ENCODE measurements at places on chromosomes 12 and 14.

DNA sequence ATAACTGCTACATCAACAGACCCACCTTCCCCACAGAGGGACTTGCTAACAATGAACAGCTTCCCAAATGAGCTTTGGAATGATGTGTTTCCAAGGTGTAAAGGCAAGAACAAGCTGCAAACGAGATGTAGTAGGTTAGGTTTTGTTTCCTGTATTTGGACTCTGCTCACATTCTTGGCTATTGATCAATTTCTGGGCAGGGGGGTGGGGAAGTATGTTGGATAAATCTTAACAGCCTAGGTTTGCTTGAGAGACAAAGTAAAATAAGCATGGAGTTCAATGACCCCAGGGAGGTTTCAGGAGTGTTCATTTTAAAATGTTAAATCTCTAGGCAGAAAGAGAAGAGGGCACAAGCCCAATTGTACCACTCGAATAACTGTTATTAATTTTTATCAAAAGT, 146.6 kb downstream of the DPY19L2 start:
- no peak for DNase-seq

DNA sequence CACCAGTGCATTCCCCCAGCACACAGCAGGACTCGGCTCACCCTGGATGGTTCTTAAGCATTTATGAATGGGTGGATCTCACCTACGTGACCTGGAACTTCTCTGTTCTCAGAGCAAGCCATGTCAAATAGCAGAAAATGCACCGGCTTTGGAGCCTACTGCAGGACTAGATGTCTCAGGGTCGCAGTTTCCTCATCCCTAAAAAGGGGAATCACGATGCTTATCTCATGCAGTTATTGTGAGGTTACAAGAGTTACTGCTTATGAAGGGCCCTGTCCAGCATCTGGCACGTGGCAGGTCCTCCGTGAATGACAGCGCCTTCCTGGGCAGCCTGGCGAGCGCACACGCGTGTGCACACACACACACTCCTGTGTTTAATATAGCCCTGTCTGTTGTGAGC, 128.5 kb downstream of the ETV6 start:
- no peak for DNase-seq

DNA sequence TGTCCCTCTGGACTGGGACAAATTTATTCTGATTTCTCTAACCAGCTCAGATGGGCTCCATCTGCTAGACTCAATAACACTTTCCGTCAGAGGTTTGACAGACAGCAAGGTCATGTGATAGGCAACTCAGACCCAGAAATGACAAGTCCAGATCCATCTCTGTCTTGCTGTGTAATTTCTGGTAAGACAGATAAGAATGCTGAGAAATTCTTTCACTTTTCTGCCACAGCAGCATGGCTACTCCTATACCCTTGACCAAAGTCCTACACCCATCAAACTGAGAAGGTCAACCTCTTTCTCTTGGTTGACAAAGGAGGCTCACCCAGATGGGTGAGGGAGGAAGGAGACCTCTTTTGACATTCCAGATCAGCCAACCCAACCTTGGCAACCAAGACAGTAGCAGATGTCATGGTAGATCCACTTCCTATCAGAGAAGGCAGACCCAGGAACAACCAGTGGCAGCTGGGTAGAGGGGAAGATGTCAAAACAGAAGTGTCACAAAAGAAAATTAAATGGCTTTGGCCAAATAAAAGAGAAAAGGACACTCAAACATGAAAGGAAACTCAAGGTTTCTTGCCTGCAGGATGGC, 36.9 kb upstream of the PRKAB1 start:
- DNase-seq, result no peak

DNA sequence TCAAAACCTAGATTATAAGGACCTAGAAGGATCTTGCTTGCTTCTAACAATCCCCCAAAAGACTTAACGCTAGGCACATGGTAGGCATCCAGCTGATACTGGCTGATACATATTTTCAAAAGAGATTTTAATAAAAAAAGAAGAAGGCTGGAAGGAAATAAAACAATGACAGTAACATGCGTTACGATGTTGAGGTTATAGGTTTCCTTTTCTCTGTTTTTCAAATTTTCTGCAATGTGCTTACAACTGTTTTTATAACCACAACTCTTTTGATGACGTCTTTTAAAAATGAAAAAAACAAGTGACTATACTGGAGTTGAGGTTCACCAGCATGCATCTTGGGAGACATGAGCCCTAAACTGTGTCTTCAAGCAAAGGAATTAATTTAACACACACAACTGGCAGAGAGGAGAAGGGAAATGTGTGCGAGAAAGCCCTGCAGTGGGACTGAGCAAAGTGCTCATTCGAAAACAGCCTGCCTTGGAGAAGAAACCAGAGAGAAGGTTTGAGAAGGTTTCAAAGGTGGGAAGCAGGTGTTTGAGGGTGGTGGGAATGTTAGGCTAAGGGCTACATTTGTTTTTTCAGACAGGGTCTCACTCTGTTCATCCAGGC, 80.4 kb downstream of the DUSP16 start:
- DNase-seq, result no peak

- DNase-seq, result no peak
Observed at GRCh38 chr12:7638064-7638759, 27.5 kb downstream of the APOBEC1 start.

- DNase-seq, result no peak
Observed at GRCh38 chr12:48981757-48982157, 3.6 kb downstream of the WNT1 start.

DNA sequence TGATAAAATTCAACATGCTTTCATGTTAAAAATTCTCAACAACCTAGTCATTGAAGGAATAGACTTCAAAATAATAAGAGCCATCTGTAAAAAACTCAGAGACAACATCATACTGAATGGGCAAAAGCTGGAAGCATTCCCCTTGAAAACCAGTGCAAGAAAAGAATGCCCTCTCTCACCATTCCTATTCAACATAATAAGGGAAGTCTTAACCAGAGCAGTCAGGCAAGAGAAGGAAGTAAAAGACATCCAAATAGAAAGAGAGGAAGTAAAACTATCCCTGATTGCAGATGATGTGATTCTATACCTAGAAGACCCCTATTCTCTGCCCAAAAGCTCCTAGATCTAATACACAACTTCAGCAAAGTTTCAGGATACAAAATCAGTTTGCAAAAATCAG, 52.9 kb downstream of the APOBEC1 start:
- DNase-seq, result no peak
